Adipocyte (in vitro differentiated cells): ENCODE measurements at places on chromosomes 12 and 14.

DNA sequence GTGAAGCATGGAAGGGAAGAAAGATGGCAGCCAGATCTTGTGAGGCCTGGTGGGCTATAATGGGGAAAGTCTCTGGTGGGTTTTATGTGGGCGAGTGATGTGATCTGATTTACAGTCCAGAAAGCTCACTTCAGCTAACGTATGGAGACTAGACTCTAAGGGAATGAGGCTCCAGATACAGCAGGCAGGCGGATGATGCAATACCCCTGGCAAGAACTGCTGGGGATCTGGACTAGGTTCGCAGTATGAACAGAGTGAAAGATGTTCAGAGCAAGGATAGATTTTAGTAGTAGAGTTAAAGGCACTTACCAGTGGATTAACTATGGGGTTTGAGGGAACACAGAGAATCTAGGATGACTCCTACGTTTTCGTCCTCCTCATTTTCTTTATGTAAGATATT, 253.1 kb downstream of the ANO2 start:
- DNase-seq: peak; percentile 46

DNA sequence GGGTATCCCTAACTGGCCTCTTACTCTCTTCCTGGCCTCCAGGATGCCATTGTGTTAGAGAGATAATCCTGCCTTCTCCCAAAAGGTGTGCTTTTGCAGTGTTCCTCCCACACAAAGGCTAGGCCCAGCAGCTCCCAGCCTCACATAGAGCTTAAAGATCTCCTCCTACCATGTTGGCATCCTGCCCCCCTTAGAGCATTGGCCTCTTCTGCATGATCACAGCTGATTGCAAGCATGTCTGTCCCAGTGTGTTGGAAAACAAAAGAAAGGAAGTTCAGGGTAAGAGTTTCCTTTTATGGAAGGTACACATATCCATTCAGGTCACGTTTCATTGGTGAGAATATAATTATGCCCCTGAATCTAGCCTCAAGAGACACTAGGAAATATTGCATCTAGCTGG, 405.4 kb downstream of the TMTC2 start:
- no peak for DNase-seq

GRCh38 chr12:101696251-101697196, 916 bp upstream of the CHPT1 start:
- DNase-seq: peak; percentile 6

DNA sequence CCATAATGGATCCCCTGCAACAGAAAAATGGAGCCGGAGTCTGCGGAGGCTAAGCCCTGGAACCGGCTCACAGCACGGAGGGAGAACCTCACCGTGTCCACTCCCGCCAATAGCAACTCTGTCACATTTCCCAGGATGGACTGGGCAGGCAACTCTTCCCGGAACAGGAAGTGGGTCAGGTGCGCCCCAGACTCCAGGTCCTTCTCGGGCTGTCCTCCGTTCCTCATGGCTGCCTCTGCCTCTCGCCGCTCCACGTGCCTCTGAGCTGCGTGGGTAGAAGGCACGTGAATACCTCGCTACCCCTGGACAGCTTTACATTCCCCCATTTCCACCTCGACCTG, 2.2 kb downstream of the CYP27B1 start:
- DNase-seq: no peak

DNA sequence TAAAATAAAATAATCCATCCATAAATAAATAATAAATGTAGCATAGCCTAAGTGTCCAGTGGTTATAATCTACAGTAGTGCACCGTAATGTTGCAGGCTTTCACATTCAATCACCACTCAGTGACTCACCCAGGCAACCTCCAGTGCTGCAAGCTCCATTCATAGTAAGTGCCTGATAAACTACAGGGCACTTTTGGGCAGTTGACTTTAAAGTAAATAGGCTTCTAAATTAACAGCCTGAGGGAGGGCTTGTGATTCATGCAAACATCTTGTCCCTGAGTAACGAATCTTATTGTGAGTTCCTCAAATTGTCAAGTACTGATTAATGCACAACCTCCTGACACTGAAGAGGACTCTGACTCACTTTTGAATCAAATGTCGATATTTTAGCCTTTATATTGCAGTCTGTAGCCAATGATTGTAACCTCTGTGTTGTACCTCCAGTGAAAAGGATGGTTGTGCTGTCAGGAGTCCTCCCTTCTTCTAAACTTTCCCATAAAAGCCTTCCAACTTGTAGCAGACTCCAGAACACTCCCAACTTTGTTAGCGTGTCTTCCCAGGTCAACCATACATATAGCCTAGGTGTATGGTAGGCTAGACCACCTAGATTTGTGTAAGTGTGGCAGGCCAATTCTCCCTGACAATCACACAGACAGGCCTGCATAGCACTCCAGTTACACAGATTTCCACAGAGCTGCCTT, 55.0 kb upstream of the BICD1 start:
- peak; percentile 79 for DNase-seq

GRCh38 chr12:21073129-21073528, 57.9 kb upstream of the SLCO1B1 start:
- DNase-seq: no peak

DNA sequence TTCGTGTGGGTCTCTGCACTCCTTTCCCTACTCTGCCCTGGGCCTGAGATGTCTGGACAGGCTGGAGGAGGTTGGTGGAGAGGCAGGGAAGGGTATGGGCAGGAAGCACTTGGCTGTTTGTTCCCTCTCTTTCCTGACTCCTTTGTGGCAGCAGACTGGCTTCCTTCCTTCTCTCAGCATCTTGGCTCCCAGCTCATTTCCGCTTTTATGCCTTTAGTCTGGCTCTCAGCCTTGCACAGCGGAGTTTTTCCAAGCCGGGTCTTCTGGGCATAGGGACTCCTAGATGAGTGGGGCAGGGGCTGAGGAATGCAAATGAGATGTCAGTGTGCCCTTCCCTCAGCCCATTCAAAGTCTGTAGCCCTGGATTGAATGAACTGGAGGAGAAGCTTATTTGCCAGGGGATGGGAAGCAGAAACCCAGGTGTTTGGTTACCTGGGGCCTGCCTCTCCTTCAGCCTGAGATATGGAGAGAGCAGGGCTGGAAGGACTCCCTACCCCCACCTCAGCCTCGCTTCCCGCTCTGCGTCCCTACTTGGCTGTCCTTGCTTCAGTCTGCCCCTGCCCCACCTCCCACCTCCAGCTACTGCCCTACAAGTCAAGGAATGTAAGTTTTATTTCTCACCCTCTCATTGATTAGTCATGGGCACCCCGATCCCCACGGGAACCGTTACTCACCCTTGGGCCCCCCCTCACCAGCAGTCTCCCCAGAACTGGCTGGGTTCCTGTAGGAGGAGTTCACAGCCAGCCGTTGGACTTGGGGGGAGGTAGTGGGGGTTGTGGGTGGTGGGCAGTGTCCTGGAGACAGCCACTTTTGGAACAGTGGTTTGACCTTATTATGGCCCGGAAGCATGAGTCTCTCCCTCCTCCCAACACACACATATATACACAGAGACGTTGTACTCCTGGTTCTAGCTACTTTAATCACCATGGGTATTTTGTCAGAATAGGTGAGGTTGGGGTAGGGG, 9.3 kb upstream of the ITGA5 start:
- no peak for DNase-seq

DNA sequence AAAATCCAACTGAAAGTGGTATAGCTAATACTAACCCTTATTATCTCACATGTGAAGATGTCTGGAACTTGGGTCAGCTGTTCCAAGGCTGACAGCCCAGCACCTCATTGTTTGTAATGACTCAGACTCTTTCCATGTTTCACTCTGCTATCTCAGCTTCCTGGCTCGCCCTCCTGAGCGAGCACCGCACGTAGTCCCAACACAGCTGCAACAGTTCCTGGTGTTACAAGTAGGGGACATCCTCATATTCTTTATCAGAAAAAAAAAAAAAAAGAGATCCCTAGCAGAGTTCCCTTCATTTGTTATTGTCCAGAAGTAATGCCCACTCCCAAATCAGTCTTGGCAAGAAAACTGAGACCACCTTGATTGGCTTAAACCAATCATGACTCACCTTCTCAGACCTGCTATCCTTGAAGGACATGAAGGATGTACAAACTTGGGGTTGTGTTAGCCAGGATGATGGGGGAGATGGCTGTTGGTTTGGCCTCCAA, 92.5 kb downstream of the ADCK1 start:
- DNase-seq: no peak

DNA sequence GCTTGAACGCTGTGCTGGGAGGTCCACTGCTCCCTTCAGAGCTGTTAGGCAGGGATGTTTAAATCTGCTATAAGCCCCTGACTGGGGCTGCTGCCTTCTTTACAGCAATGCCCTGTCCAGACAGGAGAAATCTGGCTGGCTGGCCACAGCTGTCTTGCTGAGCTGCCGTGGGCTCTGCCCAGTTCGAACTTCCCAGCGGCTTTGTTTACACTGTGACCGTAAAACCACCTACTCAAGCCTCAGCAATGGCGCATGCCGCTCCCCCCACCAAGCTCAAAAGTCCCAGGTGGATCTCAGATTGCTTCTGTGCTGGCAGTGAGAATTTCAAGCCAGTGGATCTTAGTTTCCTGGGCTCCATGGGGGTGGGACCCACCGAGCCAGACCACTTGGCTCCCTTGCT, 35.8 kb downstream of the CKAP4 start:
- no peak for DNase-seq

DNA sequence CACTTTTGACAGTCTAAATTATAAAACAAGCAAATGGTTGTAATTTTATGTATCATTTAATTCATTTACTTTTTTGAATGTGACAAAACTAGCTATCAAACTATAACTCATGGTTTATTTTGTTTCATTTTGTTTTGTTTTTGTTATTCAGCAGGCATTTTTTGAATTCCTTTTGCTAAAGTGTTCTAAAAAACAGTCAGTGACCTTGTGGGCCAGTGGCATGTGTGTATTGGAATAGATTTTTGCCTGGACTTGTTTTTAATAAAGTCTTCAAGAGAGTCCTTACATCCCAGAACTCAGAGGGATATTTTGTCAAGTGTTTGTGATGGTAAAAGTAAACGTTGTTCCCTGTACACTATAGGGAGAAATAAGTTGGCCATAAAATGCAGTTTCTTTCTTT, 369.7 kb upstream of the SYT1 start:
- DNase-seq: peak; percentile 66
